Upper lobe of right lung (tissue), 1 donor: ENCODE measurements at places on chromosomes 3 and 15. TPM values are rescaled to one million over a fixed set of nuclear protein-coding genes. Genes with fewer than 3 reads are reported as not detected.
A peak's percentile ranks its signal among the peaks of the same experiment; 100 is the strongest.

ACVR2B gene
- total RNA-seq = 6.6 TPM

DNA sequence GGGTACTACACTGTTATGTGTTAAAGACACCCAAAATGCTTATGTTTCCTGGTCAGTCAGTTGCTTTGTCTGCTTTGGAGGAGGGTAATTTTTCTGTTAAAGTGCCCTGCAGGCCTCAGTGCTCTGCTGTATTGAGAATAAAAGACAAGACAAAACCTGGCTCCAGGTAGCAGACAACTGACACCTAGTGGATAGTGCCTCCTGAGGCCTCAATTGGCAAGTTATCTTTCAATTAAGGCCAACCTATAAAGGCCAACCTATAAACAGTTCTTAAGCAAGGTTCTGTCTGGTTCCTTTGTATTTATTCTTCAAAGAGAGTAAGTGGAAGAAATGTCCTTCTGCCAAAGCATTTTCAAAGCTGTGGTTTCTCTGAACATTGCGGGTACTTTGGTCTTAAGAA is 773.8 kb downstream of the MECOM start:
- DNase-seq = no peak

DNA sequence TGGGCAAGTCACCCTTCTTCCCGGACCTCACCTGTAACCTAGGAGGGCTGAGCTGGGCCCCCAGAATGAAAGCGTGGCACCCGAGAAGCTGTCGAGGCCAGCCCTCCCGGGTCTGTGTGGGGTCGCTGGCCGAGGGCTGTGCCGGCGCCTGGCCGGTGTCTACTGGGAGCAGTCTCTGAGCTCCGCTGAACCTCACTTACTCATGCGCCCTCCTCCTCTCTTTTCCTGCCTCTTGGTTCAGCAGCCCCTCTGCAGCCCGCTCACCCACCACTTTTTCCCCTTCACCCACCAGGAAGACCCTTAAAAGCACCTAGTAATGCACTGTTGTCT is 419 bp downstream of the HYKK start:
- DNase-seq = no peak

P2RY14 gene
- 7.2 TPM for total RNA-seq

- no peak for DNase-seq
These were observed 293.1 kb downstream of the SUCLG2 start for GRCh38 chr3:67361323-67361722.

THRB gene
- total RNA-seq = 19.7 TPM

DNA sequence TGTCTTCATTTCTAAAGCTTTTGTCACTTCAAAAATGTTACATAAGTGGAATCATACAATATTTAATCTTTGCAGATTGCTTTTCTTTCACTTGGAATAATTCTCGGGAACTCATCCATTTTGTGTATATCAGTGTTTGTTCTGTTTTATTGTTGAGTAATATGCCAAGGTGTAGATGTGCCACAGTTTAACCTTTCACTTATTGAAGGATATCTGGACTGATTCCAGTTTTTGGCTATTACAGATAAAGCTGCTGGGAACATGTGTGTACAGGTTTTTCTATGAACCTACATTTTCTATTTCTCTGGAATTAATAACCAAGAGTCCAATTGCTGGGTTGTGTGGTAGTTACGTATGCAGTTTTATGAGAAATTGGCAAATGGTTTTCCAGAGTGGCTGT is 334.9 kb downstream of the PTPRG start:
- no peak for DNase-seq

CCR1 gene
- 40.9 TPM for total RNA-seq

DNA sequence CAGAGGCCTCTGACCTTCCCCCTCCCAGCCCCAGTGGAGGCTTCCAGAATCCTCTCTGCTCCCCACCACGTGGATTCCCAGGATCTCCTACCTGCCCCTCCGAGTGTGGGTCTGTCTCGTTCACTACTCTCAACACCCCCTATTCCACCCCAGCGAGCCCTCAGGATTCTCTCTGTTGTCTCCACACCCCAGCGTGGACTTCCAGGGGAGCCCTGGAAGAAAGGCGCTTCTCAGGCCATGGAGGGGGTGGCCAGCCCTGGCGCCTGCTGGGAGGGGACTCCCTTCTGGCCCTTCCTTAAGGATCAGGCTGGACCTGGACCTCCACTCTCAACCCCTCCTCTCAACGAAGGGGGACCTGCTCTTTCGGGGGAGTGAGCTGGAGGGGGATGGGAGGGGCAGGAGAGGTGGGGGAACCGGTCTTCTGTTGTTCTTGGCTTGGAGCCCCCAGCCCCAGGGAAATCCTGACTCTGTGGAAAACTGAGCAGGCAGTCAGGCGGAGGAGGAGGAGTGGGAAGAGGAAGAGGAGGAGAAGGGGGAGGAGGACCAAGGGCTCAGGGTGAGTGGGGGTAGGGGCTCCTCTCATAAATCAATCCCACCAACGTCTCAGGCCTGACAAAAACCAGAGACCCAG is 32.9 kb downstream of the EPHB3 start:
- DNase-seq = no peak

DNA sequence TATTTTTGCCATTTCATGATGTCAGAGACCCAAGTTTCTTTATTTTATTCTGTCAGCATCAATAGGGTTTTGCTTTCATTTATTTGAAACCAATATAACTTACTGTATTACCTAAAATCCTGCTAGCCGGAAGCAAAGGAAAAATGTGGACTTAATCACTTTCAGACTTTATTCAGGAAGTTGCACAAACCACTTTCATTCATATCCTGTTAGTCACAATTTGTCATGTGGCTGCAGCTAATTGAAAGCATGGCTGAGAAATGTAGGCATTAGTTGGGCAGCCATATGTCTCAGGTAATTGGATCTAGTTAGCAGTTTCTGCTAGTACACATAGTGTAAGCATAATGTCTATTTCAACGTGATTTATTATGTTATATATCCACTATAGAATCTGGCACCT is 462.3 kb upstream of the SGO1 start:
- DNase-seq = no peak

- DNase-seq = no peak
These were observed 98.0 kb downstream of the DTWD1 start for GRCh38 chr15:49718846-49719245.

WDR93 gene
- total RNA-seq = not detected

DNA sequence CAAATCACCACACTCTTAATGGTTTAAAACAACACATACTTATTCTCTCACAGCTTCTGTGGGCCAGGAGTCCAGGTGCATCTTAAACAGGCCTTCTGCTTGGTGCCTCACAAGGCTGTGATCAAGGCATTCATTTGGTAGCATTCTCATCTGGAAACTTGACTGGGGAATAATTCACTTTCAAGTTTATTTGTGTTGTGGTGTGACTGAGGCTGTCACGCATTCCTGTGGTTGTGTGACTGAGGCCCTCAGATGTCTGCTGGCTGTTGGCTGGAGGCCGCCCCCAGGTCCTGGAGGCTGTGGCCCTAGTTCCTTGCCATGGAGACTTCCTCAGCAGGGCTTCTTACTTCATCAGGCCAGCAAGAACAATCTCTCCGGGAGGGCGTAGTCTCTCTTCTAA is 16.9 kb upstream of the FAM3D start:
- DNase-seq = no peak

- no peak for DNase-seq
These were observed 47.0 kb downstream of the PTPN23 start for GRCh38 chr3:47427866-47428265.

DNA sequence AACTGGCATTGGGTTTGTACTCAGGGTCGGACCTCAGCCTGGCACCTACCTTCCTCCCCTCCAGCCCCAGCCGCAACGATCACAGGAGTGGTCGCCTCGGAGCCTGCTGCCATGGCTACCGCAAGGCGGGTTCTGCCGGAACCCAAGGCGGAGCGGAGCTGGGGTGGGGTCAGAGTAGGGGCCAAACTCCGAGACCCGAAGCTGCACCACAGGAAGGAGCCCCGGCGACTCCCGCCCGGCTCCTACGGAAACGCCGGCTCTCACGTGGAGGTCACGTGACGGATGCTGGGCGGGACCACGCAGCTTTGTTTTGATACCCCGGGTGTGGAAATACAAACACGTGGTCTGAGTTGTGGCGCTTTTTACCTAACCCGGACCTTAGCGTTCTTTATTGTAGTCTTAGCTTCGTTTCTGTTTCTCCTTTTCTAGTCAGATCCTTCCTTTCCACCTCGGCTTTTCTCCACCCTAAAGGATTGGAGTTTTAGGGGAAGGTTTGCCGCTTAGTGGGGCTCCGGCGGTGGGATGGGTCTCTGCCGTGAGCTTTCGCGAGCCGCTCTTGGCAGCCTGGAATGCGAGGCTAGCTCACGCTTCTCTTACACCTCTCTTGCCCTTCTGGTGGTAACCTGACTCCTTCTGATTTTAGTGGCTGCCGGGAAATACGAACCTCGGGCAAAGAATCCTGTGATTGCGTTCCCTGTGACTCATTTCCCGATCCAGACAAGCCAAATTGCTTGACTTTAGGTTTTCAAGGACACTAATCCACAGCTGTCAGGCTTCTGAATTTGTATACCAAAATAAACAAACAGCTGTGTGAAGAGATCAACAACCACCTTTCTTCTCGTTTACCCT is at the start of gene HSPBAP1:
Gene HSPBAP1 (minus strand): TSS at position 264 of the 849 bp plus-strand sequence. CDS start 151 bp downstream, at position 113.
- DNase-seq = peak; percentile 96

DNA sequence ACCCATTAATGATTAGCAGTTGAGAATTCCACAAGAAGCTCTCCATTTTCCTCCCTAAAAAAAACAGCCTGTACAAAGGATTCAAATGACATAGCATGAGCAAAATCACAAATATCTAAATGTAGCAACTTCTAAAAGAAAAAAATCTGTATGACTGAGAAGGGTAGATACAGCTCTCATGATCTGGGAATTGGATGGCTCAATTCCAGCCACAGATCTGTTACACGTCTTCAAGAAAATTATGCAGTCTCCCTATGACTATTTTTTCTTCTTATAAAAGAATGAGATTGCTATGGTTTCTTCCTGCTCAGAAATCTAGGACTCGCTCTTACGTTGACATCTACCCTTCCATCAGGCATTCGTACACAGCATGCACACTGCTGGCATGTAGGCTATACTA is 71.5 kb downstream of the PLCH1 start:
- no peak for DNase-seq

GRCh38 chr15:45128971-45129639 is 574 bp downstream of the DUOXA1 start:
- DNase-seq = peak; percentile 80

KCNMB3 gene
- total RNA-seq = 2.5 TPM

PTPRG gene
- total RNA-seq = 86.7 TPM

DNA sequence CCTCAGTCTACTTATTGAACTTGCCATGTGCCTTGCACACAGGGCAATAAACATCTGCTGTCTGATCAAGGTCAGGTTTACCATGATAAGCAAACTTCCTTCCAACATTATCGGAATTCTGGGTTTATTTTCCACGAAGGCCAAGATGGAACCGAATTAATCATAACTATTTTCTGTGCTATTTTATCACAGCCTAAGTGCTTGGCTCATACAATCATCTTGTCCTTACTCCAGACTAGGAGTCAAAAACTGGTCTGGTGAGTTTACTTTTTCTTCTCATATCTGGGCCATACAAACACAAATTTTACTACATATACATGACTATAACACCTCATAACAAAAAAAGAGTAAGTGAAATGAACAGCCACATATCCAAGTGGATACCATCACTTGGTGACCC is 2.3 kb downstream of the FBN1 start:
- DNase-seq = no peak

- DNase-seq = no peak
These were observed 7.3 kb upstream of the LEKR1 start for GRCh38 chr3:156818890-156819289.

THUMPD3 gene
- 34.8 TPM for total RNA-seq

GOLGA6L7 gene
- not detected for total RNA-seq

DNA sequence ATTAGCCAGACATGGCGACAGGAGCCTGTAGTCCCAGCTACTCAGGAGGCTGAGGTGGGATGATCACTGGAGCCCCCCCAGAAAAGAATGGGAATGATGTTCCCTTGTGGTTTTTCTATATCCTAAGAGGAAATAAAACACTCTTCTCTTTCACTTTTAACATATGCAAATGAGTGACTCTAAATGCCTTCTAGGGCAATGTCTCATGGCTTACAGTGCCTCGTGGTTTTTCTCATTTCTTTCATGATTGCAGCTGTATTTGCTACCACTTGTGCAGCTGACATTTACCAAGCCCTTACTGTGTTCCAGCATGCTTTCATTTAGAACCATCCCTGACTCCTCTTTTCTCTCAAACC is 26.4 kb downstream of the STOML1 start:
- no peak for DNase-seq

CLDN1 gene
- total RNA-seq = 14.6 TPM

FRMD5 gene
- 1.2 TPM for total RNA-seq

- DNase-seq = no peak
These were observed 7.6 kb upstream of the SLC12A8 start for GRCh38 chr3:125220183-125220582.

- peak; percentile 86 for DNase-seq
These were observed 1.2 kb downstream of the TWF2 start for GRCh38 chr3:52237657-52238172.

PFKFB4 gene
- 11.0 TPM for total RNA-seq

CX3CR1 gene
- 8.3 TPM for total RNA-seq

GRCh38 chr3:152879130-152879789 is 44.3 kb downstream of the P2RY1 start:
- no peak for DNase-seq

CCR5 gene
- 8.7 TPM for total RNA-seq

DNA sequence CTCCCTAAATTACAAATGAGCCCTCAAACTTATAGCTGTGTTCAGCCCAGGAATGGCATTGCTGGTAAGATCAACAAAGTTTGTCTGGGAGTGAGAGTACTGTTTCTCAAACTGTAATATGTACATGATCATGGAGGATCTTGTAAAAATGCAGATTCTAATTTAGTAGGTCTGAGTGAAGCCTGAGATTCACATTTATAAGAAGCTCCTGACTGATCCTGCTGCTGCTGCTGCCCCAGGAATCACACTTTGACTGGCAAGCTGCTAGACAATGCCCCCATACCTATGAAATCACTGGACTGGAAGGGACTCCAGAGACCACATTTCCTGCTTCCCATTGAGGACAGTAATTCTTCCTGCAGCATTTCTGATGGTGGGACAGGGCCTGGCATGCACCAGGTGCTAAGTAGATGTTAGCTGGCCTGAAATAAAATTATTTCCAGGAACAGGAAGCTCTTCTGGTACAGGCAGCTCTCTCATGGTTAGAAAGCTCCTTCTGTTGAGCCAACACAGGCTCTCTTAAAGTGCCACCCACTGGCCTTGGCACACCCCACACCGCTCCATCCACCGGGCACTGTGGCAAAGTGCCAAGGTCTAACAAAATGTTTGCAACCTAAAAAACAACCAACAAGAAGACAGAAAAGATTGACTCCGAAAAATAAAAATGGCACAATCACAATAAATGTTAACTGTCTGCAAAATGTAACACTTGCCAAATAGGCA is 36.7 kb upstream of the ZNF710 start:
- DNase-seq = peak; percentile 63

- DNase-seq = no peak
These were observed 159.9 kb upstream of the SLC2A2 start for GRCh38 chr3:171186383-171186782.
